ENCODE measurements at places on chromosomes 2 and 18. TPM values are rescaled to one million over a fixed set of nuclear protein-coding genes. Genes with fewer than 3 reads are reported as not detected.
A peak's percentile ranks its signal among the peaks of the same experiment; 100 is the strongest.

GRCh38 chr2:60472041-60472440, 81.4 kb downstream of the BCL11A start:
- no peak for DNase-seq

DNA sequence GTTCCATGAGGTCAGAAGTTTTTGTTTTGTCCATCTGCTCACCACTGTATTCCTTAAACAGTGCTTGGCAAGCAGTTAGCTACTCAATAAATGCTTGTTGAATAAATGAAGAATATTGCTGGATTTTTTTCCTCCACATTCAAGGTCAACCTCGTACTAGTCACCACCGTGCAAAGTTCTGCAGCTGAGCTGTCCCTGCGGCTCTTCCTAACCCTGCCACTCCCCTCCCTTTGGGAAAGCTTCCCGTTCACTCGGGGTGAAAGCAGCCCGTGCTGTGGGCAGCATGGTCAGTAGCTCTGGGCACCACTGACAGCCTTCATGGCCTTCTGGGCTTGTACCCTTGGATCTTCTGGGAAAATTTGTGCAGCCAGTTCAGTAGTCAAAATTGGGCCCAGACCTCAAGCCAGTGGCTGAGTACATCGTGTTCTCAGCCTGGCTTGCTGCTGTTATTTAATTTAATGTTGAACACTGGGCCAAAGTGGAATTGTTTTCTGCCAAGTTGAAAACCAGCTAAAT, 469.3 kb upstream of the RAB12 start:
- no peak for DNase-seq

DNA sequence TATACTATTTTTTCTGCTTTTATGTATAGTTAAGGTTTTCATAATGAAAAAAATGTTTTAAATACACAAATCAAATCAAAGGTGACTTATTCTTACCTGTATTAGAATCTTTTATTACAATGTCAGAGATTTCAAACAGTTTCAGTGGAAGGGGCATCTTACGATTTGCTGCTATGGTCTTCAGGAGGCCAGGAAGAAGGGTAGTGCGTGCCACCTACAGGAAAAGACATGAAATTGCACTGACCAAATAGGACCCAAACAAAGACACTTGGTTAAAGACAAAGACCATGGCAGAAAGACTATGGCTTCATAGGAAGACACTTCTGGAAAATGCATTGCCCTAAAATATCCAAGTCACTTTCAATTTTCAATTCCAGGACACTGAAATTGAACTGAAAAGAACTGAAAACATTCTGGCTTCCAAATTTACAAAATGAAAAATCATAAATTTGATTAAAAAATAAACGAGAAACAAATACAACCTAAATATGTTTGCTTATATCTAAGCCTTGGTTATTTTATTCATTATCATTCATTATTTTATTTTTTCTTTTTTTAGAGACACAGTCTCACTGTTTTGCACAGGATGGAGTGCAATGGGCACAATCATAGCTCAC, 42.1 kb downstream of the FARSB start:
- peak; percentile 10 for DNase-seq

GRCh38 chr18:77765468-77765867, 515.8 kb downstream of the GALR1 start:
- peak; percentile 7 for DNase-seq

DNA sequence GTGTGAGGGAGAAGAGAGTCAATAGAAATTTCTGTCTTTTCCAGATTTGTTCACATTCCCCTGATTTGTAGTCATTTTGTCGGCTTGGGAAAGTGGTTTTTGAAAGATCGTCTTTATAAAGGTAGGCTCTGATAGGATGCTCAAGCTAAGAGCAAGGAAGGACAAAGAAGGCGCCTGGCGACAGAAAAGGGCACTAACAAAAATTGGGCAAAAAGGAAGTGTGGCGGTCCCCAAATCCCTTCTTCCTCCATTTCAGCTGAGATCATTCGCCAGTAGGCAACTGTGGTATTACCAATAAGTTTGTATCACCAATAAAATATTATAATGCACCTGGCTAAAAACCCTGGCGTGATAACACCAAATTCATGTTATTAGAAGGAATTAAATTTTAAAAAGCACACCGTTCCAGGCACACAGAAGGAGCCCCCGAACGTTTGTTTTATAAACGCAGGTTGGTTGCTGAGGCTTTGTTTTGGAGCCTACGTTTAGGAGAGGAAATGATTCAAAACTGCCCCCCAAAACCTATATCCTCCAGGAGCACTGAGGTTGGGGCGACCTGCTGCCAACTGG, 756 bp upstream of the PTPN4 start:
- no peak for DNase-seq

GRCh38 chr2:40266201-40266600, 185.7 kb downstream of the SLC8A1 start:
- no peak for DNase-seq

DNA sequence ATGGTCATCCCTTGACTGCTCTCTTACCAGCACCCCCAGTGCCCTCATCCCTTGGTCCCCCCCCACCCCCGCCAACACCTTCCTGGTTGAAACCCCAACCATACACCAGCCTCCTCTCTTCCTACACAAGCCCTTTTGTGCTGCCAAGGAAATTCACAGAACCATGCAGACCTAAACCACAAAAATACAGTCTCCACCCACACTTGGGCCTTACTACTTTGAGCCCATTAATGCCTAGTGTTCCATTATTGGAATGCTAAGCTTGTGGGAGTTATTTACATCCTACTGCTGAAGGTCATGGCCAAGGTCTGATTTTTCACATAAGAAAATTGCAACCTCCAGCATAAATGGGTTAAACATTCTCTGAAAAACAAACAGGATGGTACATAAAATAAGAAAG, 4.1 kb upstream of the CRACDL start:
- no peak for DNase-seq

- no peak for DNase-seq
Observed at GRCh38 chr2:106296182-106296815, 102.2 kb upstream of the UXS1 start.

DNA sequence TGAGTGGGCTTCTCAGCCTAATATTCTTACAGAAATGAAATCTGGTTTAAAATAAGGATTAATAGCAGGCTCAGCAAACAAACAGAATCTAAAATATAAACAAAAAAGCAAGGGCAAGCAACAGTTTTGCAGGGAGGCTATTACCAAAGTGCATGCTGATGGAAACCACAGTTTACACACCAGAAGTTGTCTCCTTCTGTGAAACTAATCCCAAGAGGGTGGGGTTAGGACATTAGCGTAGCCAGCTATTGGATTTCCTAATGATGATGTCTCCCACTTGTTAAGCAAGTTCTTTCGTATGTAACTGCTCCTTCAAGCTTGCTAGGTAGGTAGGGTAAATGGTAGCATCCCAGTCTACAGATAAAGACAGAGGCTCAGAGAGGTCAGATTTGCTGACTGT, 65.0 kb upstream of the TSPYL6 start:
- no peak for DNase-seq

- no peak for DNase-seq
Observed at GRCh38 chr18:60676815-60677214, 304.2 kb upstream of the MC4R start.

- DNase-seq, result no peak
Observed at GRCh38 chr18:59029663-59030429, 109.8 kb upstream of the SEC11C start.

GRCh38 chr2:95030496-95030895, 5.0 kb downstream of the MAL start:
- DNase-seq, result no peak

GRCh38 chr2:100383954-100384353, 33.5 kb downstream of the CHST10 start:
- no peak for DNase-seq

DNA sequence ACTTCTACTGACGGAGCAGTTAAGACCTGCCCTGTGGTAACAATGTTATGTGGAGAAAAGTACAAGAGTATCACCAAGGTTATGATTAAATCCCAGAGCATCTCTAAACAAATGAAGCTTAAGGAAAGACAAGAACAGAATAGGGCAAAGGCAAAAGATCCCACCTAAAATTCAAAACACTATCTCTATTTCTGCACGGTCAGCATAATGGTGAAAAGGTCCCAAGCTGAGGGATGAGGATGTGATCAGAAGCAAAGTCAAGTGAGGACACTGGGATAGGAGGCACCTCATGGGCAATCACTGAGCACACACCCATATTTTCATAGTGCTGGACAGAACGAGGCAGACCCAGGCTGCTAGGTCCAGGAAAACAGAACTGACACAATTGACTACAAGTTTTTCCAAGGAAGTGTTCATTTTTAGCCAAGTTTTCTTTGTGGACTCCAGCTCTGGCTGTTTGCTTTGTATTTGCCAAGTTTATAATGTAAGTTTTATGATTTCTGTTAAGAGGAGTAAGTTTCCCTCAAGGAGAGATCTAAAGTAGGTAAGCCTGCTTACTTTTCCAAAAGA, 77.8 kb downstream of the NCKAP5 start:
- no peak for DNase-seq

GRCh38 chr2:79200762-79201161, 41.2 kb upstream of the REG3A start:
- DNase-seq, result no peak

- DNase-seq, result no peak
Observed at GRCh38 chr2:200199576-200200263, 106.8 kb upstream of the SPATS2L start.

Gene PIEZO2
- total RNA-seq, result 8.4 TPM

Gene TMEM200C
- total RNA-seq, result 0.85 TPM

Gene KCNG3
- 0.13 TPM for total RNA-seq

Gene PLCL1
- total RNA-seq, result 13.6 TPM

Gene MYCN
- 8.5 TPM for total RNA-seq

Gene FEV
- 0.56 TPM for total RNA-seq

Measured in endothelial cell (in vitro differentiated cells).